ENCODE measurements at places on chromosomes 3 and 15.
A peak's percentile ranks its signal among the peaks of the same experiment; 100 is the strongest.

DNA sequence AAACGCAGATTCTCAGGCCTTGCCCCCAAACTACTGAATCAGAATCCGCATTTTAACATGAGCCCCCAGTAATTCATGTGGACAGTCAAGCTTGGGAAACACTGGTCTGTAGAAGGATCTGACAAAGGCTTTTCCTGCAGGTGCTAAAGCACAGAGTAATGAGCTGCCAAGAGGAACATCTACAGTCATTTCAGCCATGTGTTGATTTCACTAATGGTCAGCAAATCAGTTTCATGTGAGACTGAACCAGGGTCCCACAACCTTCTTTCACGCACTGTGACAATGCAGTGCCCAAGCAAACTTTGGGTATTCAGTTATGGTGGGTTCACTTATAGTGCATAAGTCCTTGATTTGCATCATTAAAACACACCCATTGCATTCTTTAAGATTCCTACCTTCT, 237.6 kb downstream of the TUSC7 start:
- no peak for DNase-seq

DNA sequence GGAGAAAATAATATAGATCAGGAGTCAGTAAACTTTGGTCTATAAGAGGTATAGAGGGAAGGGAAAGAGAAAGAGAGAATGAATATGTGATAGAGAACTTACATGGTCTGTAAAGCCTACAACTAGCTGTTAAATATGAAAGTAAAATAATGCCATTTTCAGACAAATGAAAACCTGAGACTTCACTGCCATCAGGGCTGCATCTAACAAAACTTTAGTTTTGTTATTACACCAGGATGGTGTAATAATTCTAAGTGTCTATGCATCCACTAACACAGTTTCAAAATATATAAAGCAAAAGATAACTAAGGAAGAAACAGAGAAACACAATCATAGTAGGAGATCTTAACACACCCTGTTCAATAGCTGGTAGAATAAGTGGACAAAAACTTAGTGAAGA, 217.7 kb downstream of the KLF13 start:
- DNase-seq = no peak

GRCh38 chr15:65087873-65088642, 11.5 kb downstream of the KBTBD13 start:
- DNase-seq = no peak

- DNase-seq = no peak
Observed at GRCh38 chr3:29236146-29236840, 44.6 kb upstream of the RBMS3 start.

DNA sequence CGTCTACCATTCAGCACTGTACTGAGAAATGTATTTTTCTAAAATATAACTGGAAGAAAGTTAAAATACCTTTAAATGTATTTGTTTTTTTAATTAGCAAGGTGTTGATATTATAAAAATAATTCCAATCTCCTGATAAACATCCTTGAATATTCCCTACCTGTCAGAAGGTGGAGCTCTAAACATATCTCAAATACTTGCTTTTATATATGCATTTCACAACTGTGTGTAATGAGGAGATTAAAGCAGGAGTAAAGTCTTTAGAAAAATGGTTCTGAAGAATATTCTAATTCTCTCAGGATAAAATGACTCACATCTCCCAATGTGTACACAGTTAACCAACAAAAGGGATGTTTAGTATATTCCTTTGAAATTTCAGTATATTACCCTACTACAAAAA, 422.7 kb downstream of the PLCL2 start:
- DNase-seq = peak; percentile 11

DNA sequence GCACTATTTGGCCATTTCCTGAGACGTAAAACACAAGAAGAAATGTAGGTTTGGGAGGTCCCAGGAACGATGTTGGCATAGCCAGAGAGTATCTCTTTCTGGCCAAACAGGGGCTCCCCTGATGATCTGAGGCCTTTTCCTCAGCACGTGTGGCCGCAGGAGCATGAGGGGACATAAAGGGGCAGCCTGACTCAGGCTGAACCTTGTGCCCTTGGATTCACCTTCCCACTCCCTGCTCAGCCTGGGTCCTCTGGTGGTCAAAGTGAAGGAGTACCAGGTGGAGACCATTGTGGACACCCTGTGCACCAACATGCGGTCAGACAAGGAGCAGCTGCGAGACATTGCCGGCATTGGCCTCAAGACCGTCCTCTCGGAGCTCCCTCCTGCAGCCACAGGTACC, 10.6 kb downstream of the CAND2 start:
- DNase-seq = no peak

- peak; percentile 70 for DNase-seq
Observed at GRCh38 chr15:75198560-75199356, 2.9 kb upstream of the C15orf39 start.

- DNase-seq = peak; percentile 24
Observed at GRCh38 chr3:45516829-45517228, 77.7 kb upstream of the LIMD1 start.

DNA sequence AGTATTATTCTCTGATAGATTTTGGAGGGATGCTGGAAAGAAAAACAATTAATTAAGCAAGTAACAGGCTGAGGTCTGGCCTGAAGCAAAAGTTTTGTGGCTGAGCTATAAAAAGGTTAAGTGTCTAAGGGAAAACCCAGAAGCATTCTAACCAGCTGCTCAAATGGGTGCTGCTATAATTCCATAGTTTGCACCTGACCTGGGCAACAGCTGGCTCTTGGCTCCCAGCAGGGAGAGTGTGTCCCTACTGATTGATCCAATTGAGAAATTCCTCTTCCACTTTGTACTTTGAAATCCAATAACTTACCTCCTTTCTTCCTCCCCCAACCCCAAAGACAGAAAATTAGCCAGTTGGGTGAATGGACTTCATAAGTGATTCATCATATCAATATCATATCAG, 27.7 kb upstream of the SMAD3 start:
- DNase-seq = no peak

DNA sequence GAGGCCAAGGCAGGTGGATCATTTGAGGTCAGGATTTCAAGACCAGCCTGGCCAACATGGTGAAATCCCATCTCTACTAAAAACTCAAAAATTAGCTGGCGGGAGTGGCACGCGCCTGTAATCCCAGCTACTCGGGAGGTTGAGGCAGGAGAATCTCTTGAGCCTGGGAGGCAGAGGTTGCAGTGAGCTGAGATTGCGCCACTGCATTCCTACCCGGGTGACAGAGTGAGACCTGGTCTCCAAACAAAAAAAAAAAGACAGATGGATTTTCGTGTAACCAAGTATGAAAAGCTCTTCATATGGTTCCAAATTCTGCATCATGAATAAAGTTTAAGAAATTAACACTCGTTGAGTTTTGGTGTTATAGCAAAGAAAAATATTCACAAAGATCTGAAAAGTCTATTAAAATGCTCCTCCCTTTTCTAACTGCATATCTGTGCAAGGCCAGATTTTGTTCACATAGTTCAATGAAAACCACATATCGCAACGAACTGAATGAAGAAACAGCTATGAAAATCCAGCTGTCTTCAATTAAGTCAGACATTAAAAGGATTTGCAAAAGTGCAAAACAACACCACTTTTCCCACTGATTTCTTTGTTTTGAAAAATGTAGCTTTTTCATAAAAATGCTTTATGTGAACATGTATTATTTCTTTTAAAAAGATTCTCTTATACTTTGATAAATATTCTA, 23.8 kb upstream of the FBLN2 start:
- no peak for DNase-seq

- DNase-seq = no peak
Observed at GRCh38 chr3:174636451-174636850, 222.7 kb upstream of the NAALADL2 start.

GRCh38 chr3:187012609-187013051, 82.3 kb downstream of the ST6GAL1 start:
- DNase-seq = peak; percentile 91

DNA sequence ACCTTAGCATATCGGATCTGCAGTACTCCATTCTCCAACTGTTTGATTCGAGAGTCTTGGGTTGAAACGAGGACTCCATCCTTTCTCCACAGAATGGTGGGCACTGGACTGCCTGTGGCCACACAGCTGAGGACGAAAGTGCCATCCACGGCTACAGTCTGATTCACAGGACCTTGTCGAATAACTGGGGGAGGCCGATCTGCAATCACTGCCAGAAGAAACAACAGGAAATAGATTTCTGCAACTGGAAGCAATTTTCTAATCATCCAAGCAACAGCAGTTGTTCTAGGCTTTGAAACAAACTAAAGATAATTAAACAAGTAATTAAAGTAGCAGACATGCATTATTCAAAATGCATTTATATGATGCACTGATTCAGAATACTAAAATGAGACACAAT, 1097.7 kb downstream of the ROBO1 start:
- DNase-seq = no peak

- no peak for DNase-seq
Observed at GRCh38 chr3:35487376-35487775, 151.9 kb upstream of the ARPP21 start.

DNA sequence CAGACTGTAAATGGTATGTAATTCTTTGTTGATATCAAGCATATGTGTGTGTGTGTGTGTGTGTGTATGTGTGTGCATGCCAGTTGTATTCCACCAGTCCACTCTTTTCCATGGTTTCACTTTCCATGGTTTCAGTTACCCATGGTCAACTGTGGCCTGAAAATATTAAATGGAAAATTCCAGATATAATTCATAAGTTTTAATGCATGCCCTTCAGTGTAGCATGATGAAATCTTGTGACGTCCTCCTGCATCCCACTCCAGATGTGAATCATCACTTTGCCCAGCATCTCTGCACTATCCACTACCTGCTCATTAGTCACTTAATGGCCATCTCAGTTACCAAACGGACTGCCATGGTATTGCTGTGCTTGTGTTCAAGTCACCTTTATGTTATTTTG, 215.9 kb downstream of the GBE1 start:
- no peak for DNase-seq

DNA sequence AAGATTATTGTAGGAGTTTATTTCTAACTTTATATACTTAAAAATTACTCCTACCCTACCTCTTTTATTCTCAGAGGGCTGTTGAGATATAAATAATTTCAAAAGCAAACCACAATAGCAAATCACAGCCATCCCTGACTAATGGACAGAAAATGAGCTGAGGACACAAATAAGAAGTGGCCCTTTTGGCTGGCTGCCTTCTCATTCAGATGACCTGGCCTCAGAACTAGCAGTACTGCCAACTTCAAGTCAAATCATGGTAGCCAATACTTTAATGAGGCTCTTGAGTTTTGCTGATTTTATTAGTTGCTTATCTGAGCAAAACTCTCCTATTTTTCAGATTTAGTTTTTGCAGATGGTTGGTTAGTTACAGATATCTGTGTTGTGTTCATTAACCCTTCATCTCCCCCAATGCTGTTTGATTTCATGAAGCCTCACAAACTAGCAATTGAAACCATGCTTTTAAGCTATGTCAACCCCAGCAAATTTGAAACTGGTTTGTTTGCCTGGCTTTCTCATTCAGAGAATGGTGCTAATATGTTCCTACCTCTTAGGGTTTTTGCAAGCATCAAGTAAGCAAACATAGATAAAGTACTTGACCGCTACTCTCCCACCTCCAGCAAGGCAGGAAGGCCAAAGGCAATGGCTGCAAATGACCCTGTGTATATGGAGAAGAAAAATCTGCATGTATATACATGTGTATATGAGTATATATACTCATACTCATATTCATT, 73.4 kb upstream of the HACD2 start:
- DNase-seq = peak; percentile 54

- DNase-seq = peak; percentile 80
Observed at GRCh38 chr3:176663837-176664831, 533.1 kb downstream of the TBL1XR1 start.

- DNase-seq = peak; percentile 85
Observed at GRCh38 chr15:77335298-77335697, 84.6 kb downstream of the PEAK1 start.

DNA sequence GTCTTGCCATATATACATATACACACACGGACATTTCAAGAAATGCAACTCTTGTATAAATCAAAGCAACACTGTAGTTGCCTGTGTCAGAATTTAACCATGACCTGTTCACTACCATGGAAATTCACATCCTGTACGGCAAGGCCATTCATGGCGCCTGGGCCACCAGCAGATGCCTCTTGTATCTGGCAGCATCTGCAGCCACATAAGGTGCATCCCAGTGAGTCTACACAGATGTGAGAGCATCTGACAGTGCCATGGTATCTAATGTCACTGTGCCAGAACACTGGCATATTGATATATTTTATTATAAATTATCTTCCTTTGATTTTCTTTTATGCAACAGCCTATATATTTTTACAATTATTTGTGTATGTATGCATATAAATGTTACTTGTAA, 25.1 kb downstream of the PDZRN3 start:
- no peak for DNase-seq

- no peak for DNase-seq
Observed at GRCh38 chr15:70048578-70049514, 48.9 kb downstream of the TLE3 start.

DNA sequence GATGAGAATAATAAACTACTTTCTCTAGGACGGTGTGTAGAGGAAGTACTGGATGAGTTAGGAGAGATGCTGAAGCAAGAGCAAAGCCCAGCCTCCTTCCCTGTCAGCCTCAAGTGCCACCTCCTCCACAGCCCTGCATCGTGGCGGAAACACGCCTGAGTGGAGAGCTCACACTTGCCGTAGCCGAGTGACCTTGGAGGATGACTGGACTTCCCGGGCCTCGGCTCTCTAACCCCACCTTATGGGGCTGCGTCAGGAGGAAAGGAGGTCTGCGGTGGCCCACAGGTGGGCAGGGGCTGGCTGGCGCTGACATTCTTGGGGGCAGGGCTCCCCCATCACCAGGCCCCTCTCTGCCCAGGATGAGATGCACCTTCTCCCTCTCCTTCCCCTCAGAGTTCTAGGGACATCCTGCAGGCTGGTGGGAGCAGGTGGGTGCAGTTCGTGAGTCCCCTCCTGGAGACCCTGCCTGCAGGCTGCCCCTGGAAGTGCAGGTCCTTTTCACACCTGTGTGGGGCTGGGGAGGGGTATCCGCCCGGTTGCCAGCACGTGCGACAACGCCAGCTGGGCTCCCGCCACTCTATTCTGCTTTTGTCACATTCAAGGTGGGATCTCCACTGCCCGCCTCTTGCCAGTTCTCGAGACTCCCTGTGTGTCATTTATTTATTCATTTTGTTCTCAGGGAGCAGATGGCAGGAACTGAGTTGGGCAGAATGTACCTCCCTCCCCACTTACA, 175.2 kb downstream of the MEGF11 start:
- DNase-seq = no peak

- no peak for DNase-seq
Observed at GRCh38 chr3:12869035-12869621, 27.8 kb upstream of the RPL32 start.

GRCh38 chr3:9100513-9100894, 137.2 kb upstream of the RAD18 start:
- no peak for DNase-seq

DNA sequence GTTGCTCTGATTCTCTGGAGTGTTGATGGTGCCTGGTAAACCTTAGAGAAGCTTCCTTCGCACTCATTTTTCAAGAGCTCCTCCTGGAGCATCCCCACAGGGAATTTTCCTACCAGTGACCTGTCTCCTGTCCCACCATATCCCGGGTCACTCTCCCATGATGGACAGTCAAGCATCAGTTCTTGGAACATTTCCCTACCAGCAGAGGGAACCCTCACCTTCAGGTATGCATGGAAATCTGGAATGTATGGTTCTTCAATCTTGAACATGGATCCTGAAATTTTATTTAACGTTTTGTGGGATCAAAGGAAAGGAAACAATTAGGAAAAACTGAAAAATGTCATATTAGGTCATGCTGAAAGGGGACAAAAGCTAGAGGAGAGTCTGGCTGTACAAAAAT, 153.8 kb downstream of the SPATA16 start:
- DNase-seq = peak; percentile 4

GRCh38 chr15:89502867-89503595, 6.6 kb upstream of the RHCG start:
- no peak for DNase-seq

GRCh38 chr3:32310336-32310735, 71.9 kb downstream of the CMTM8 start:
- peak; percentile 21 for DNase-seq

Measured in lung microvascular endothelial cell (primary cell).